ENCODE measurements at places on chromosomes 1 and 21.

DNA sequence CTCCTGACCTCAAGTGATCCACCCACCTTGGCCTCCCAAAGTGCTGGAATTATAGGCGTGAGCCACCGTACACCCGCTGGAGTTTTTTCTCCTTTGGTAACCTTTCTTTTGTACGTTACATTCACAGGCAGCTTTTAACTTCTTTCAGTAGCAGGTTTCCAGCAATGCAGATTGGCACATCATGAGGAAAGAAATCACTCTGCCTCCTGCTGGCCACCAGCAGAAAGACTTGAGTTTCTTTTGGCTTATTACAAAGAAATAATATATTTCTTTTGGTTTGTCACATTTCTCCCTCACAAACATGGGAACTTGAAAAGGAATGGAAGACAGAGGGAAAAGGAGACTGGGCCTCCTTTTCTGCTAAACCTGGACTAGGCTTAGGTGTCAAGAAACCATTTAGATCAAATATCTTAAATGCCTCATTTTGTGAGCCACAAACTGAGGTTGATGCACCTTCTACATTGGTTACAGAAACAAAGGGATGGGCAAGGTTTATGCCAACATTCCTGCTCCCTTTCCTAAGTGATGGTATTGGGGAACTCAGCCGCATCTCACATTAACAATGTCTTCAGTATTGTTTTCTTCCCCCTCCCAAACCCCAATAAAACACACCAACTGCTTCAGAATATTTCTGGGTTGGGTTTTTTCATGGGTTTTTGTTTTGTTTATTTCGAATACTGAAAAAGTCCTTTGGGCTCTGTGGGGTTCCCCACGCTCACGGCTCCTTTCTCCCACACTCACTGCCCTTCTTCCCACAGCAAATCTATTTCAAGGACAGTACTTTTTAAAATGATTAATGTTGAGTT, 7.7 kb downstream of the ENSA start:
- peak; percentile 46 for DNase-seq

DNA sequence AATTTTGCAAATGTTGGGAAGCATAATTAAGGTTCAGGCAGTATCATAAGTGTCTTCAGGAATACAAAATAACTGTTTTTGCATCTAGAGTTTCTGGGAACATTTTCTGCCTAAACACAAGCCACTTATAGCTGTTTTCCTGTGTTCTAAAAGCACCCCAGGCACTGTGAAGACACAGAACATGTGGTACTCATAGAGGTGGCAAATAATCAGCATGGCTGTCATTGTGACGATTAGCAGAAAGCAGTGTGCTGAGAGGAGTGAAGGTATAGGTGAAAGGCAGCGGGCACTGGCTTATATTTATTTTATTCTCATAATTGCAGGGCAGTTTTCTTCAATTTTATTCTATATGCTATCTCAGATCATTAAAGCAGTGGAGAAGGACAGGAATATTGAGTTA, 119.6 kb downstream of the LRRC53 start:
- DNase-seq: no peak

GRCh38 chr1:226406401-226406881, 1.5 kb downstream of the PARP1 start:
- no peak for DNase-seq

GRCh38 chr1:183604038-183604808, 14.0 kb upstream of the NCF2 start:
- no peak for DNase-seq

DNA sequence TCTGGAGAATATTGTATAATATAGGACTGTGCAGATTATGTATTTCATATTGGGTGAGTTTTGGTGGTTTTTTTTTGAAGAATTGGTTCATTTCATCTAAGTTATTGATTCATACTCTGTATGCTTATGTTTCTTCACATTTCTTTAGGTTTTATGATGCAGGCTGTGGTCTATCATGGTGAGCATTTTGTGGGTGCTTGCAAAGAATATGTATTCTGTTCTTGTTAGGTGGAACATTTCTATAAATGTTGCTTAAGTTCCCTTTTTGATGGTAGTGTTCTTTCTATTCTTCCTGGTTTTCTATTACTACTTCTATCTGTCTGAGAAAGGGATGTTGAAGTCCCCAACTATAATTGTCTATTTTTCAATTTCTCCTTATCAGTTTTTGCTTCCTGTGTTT, 42.6 kb downstream of the PKN2 start:
- DNase-seq: no peak

DNA sequence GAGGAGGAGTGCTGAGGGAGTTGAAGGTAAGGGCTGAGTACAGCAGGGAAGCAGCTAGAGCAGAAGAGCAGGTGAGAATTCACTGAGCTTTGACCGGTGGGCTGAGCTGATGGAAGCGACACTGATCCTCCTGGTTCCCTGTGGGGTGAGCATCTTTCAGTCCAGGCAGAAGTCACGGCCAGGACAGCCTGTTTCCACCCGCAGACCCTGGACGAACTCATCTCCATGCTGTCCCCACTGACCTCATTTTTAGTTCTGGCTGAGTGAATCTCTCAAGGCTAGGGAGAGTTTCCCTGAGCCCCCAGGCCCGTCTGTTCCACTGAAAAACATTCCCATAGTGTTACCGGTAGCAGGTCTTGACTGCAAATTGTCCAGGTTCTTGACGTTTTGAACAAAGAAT, 31.5 kb downstream of the FAM163A start:
- DNase-seq: no peak

DNA sequence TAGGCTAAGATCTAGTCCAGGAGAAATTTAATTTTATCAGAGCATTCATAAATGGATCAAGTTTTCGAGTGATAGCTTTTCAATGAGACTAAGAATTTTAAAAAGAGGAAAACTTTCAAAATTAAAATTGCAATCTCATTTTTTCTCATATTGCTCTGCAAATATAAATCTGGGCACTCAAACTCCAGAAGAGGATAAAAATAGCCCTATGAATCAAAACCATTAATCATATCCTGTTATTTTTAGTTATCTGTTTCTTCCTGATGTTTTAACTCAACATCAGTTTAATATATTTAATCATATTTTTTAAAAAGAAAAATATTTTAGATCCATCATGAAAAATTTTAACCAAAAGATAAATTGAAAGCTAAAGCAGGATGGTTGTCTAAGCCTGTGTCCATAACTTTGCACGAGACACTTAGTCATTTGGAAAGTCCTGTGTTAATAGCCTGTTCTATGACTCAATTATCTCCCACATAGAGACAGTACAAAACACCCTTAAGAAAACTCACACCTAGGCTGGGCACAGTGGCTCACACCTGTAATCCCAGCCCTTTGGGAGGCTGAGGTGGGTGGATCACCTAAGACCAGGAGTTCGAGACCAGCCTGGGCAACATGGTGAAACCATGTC, 17.1 kb upstream of the PRRC2C start:
- no peak for DNase-seq

DNA sequence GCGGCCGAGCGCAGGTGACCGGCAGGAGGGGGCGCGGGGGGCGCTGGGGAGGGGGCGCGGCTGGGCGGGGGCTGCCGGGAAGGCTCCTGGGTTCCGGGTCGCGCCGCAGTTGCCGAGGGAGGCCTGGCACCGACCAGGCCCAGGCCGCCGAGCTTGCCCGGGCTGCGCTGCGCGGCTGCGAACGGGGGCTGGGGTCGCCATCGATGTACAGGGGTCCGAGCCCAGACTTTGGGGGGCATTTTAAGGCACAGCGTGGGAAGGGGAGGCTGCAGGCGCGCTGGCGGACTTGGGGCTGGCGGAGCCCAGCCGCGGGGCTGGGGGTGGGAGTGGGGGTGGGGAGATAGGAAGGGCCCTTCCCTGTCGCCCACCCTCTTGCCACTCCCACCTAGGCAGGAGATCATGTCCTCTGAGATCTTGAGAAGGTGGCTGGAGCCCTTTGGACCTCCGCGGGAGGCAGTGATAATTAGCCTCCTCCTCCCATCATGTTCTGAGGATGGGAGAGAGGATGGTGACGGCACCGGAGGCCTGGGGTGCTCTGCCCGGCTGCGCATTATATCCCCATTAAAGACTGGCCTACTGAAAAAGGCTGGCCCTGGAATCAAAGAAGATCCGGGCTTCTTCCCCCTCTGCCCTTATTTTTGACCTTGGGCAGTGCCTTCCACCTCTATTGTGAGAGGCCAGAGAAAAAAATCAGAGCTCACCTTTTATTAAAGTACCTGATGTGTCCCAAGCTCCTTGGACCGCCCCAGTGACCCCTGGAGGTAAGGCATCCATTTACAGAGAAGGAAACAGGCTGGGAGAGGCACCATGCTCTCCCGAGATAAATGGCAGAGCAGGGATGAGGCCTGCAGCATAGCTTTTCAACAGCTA, 497 bp downstream of the FBXO44 start:
- no peak for DNase-seq

DNA sequence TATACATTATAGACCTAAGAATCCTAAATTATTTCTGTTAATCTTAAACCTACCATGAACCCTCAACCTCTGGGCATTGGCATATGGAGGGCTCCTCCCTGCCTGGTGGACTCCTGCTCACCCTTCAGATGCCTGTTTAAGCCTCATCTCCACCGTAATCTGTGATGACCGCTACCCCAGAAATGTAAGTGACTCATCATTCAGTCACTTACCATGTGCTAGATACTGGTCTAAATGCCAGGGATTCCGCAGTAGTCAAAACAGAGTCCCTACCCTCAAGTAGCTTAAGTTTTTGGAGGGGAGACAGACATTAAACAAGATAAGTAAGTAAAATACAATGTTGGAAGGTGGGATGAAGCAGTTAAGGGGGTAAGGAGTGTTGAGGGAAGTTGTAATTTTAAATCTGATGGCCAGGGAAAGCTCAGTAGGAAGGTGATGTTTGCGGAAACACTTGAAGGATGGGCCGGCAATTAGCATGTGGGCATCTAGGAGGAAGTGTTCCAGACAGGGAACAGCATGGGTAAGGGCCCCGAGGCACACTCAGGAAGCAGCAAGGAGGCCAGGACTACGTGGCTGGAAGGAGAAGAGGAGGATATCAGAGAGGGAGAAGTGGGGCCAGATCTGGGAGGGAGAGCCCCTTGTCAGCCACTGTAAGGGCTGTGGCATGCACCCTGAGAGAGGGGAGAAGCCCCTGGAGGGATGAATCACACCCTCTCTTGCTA, 141.7 kb upstream of the HOOK1 start:
- no peak for DNase-seq

DNA sequence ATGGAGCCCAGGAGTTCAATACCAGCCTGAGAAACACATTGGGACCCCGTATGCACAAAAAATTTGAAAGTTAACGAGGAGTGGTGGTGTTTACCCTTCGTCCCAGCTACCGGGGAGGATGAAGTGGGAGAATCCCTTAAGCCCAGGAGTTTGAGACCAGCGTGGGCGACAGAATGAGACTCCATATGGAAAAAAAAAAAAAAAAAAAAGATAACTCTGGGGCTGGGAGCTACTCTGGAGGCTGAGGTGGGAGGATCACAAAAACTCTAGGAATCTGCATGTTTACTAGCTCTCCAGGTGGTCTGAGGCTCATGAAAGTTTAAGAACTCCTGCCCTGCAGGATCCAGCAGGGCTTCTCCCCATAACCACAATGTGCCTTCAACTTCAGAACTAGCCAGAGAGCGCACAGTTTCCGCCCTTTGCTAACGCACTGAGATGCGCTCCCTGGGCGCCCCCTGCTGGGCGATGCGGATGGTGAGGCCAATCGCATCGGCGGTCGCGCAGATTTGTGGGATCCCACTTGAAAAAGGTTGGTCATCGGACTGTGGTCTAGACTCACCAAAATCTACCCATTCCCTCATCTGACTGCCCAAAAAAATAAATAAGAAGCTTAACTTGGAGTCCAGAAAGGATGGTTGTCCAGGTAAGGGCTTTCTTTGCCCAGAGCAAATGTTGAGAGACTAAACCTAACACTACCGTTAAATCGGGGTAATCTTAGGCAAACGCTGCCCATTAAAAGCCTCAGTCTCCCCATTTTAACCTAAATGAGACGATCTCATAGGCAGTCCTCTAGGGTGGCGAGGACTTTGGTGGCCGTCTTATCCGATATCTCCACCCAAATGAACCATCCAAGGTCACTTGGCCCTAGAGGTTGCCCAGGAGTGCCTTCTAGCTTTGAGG, 8.8 kb downstream of the ZNF683 start:
- DNase-seq: peak; percentile 82

GRCh38 chr1:98940722-98941079, 64.0 kb downstream of the PLPPR5 start:
- no peak for DNase-seq

DNA sequence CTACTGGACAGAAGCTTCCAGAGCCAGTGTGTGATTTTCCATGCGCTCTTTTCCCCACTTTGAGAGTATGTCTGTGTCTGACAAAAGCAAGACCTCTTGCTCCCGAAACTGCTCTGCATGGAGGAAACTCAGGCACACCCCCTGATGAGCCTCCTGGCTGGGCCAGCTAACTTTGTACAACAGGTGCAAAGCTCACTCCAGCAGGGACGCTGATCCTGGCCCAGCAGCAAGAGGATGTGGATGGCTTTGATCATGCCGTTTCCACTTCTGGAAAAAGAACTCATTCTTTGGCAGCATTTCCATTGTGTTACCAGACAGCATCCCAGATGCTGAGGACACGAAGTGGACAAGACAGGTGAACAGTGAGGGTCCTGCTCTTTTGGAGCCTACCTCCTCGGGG, 103.1 kb downstream of the TLR5 start:
- DNase-seq: no peak

DNA sequence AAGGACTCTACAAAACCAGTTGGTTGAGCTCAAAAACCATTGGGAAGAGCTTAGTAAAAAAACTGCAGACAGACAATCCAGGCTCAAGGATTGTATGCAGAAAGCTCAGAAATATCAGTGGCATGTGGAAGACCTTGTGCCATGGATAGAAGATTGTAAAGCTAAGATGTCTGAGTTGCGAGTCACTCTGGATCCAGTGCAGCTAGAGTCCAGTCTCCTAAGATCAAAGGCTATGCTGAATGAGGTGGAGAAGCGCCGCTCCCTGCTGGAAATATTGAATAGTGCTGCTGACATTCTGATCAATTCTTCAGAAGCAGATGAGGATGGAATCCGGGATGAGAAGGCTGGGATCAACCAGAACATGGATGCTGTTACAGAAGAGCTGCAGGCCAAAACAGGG, 104.0 kb upstream of the BMP8A start:
- no peak for DNase-seq

DNA sequence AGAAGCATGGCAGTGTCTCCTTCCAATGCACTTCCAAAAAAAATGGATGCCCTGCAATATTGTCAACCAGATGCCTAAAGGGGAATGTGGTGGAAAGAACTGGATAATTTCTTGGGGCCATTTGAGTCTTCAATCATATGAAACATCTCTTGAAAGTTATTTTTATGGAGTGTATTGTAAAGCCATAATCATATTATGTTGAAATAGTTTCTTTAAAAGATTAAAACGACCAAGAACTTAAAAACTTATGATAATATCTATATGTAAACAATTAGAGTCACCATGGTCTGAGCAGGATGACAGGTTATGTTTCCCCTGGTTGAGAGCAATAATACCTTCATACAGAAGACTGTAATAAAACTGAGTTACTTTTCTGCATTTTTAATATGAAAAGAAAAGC, 457.2 kb downstream of the PCP4 start:
- DNase-seq: no peak
